ENCODE measurements at places on chromosomes 12 and 14. TPM values are rescaled to one million over a fixed set of nuclear protein-coding genes. Genes with fewer than 3 reads are reported as not detected.

The PPP1R36 gene
- total RNA-seq: 1.2 TPM

The EFS gene
- 15.0 TPM for total RNA-seq

The KRT72 gene
- total RNA-seq: not detected

The RNASE2 gene
- total RNA-seq: not detected

The KRT83 gene
- total RNA-seq: not detected

The OSGEP gene
- 20.0 TPM for total RNA-seq

The LARP4 gene
- total RNA-seq: 49.1 TPM

The KERA gene
- not detected for total RNA-seq

The KRT5 gene
- 0.52 TPM for total RNA-seq

The PTHLH gene
- total RNA-seq: 1.6 TPM

The GALNT8 gene
- not detected for total RNA-seq

The OR6C2 gene
- not detected for total RNA-seq

The ATP2A2 gene
- total RNA-seq: 249 TPM

The BCL11B gene
- under 0.01 TPM for total RNA-seq

The TCL1B gene
- total RNA-seq: not detected

The CISTR gene
- not detected for total RNA-seq

The FKBP11 gene
- total RNA-seq: 45.0 TPM

The HOXC10 gene
- total RNA-seq: not detected

The AMN gene
- 0.07 TPM for total RNA-seq

The SDR9C7 gene
- not detected for total RNA-seq

The DAO gene
- not detected for total RNA-seq

Data from smooth muscle cell of the pulmonary artery (primary cell).